Brain microvascular endothelial cell (primary cell): ENCODE measurements at places on chromosomes 13 and 19.

DNA sequence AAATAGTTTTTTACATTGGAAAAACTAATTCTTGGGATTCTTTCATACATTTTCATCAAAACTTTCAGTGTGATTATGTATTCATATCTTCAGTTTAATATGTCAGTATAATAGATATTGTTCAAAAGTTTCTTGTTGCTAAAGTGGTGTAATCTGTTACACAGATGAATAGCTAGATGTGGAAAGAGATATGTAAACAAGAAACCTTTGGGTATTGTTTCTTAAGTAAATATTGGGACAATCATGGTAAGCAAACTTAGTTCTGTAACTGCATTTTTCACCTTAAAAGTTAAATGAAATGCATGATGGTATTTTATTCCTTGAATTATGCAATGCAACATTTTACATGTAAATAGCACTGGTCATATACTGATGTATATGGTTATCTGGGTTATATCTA lies 12.2 kb downstream of the ABHD13 start:
- no peak for DNase-seq

- no peak for DNase-seq
These were observed 1375.4 kb downstream of the SLITRK1 start for GRCh38 chr13:82506805-82507414.

DNA sequence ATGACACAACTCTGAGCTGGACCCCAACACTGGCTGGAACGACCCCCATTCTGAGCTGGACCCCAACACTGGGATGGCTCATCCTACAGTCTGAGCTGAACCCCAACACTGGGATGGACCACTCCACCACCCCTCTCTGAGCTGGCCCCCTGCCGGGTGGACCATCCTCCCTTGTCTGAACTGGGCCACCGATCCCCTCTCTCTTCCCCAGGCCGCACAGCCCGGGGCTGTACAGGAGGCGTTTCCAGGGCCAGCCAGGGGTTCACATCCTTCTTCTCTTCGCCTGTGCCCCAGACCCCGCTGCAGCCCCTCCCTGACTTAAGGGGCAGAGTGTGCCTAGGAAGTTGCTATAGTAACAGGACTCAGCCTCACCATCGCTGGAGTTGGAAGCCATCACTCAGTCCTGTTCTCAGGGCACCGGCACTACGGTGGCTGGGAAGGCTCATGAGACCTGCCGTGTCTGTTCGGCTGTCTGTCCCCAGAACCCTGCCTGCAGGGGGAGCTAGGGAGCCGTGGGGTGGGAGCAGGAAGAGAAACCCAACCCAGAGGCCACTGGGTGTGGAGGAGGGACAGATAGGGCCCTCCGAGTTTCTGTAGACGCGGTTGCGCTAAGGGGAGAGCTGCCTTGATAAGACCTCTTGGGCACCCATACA lies 3.7 kb downstream of the PRKACA start:
- no peak for DNase-seq

GRCh38 chr13:46487748-46488147 lies 65.2 kb upstream of the LRCH1 start:
- DNase-seq = no peak

DNA sequence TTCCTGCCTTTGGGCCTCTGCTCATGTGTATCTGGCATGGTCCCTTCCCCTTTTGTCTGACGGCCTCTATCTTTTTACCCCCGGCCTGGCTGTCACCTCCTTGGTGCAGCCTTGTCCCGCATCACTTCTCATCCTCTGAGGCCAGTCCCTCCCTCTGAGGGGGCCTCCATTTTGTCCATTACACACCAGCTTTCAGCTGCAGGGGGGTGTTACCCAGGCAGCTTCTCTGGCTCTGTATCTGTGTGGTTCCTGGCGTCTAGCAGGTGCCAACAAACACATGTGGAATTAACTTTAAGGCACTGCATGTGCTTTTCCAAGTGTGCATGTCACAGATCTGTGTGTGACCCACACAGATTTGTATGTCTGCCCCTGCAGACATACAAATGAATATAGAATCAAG lies 52.4 kb downstream of the LYL1 start:
- DNase-seq = no peak

DNA sequence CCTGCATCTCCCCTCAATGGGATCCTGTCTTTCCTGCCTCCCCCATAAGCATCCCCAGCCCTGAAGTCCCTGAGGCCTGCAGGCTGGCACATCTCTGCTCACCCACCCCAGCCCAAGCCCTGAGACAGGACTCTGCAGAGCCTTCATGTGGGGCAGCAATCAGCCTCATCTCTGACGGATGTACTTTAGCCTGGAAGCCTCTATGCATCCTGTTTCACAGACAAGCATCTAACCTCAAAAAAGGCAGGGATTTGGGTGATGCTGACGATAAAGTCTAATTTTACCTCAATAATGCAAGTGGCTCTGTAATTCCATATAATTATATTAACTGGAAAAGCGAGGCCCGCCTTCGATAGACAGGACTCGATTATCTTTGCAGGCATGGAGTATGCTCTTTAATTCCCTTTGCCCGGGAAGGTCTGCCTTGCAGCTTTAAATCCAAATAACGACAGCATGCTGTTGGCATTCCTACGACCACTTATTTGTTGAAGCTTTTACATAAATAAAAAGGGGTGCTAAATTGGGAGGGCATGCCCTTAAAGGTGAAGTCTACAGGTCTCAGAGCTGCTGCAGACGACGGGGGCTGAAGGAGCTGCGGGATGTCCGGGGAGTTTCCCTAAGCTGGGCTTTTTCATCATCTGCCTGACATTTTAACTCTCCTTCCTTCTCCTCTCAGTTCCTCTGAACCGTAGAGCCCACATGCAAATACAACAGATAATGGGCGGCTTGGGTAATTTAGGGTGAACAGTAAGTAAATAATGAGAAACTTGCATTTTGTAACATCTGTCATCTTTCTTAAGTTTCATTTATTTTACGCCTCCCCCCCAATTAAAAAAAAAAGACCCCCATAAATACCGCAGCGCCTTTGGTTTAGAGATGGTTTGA lies 211.5 kb downstream of the URI1 start:
- no peak for DNase-seq

GRCh38 chr19:21128901-21129698 lies 12.7 kb upstream of the ZNF431 start:
- DNase-seq = no peak

DNA sequence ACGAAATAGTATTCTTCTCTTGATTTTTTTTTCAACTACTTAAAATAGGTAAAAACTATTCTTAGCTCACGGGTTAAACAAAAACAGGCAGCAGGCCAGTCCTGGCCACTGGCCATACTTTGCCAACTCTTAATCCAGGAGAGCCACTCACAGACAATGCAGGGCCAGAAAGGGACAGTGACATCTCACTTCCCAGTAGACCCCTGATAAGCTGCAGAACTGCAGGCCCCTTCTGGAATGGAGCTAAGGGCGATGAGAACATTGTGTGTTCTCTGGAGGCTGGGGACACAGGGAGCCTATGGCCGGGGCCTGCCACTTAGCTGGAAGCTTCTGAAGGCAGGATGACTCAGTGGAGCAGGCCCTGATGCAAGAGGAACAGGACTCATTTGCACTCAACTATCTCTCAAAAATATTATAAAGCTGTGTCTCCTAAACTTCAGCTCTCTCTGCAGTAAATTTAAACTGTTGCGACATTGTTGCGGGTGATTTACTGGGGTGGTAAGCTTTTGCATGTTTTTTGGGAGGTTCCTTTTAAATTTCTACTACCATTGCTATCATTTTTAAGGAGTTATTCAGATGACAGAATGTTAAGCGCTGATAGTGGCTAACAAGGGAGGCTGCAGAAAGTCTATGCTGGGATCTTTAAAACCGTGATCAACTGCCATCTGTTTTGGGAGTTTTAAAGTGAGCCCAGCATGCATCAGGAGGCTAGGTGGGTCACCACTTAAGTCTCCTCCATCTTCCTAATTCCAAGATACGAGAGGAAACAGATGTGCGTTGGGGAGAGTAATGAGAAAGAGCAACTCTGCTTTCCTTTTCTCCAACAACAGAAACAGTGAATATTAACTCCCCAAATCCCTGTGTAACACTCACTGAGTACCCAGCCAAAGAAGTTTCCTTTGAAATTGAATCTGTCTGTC lies 33.2 kb upstream of the KATNAL1 start:
- peak; percentile 74 for DNase-seq
